Osteocyte (in vitro differentiated cells): ENCODE measurements at places on chromosomes 1 and 21. TPM values are rescaled to one million over a fixed set of nuclear protein-coding genes. Genes with fewer than 3 reads are reported as not detected.

DNA sequence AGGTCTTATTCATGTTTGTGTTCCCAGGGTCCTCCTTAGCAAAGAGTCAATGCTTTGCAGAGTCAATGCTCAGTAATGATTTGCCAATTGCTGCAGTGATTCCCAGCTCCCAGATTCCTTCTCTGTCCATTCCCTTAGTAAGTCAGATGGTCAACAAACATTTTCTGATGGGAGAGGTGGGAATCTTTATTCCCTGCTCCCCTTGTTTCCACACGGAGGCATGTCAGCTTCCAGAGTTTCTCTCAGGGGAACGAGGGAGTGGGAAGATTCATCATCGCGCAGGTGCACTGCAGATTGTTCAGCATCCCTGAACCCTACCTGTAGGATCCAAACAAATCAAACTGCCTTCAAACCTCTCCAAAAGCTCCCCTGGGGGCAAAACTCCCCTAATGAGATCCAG lies 7.5 kb upstream of the AHDC1 start:
- DNase-seq, result no peak

GRCh38 chr1:227950735-227951346 lies 3.1 kb upstream of the WNT9A start:
- peak; percentile 74 for DNase-seq

Gene MMP23B
- 4.8 and 8.5 TPM in 2 replicates for total RNA-seq

DNA sequence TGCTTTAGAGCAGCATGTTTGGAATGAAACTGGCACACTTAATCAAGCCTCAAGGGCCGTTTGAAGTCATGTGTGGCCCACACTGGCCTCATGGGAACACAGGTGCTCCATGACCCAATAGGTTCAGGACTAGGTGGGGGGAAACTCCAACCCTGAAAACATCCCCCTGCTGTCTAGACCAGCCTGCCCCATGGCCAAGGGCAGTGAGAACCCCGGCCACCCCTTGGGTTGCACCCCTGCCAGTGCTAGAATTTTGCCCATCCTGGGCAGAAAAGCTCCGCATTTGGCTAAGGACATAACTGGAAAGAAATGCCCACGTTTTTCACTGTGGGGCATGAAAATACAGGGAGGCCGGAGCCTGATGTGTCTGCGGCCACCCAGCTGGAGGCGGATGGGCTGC lies 6.1 kb upstream of the PTGER3 start:
- DNase-seq, result no peak

DNA sequence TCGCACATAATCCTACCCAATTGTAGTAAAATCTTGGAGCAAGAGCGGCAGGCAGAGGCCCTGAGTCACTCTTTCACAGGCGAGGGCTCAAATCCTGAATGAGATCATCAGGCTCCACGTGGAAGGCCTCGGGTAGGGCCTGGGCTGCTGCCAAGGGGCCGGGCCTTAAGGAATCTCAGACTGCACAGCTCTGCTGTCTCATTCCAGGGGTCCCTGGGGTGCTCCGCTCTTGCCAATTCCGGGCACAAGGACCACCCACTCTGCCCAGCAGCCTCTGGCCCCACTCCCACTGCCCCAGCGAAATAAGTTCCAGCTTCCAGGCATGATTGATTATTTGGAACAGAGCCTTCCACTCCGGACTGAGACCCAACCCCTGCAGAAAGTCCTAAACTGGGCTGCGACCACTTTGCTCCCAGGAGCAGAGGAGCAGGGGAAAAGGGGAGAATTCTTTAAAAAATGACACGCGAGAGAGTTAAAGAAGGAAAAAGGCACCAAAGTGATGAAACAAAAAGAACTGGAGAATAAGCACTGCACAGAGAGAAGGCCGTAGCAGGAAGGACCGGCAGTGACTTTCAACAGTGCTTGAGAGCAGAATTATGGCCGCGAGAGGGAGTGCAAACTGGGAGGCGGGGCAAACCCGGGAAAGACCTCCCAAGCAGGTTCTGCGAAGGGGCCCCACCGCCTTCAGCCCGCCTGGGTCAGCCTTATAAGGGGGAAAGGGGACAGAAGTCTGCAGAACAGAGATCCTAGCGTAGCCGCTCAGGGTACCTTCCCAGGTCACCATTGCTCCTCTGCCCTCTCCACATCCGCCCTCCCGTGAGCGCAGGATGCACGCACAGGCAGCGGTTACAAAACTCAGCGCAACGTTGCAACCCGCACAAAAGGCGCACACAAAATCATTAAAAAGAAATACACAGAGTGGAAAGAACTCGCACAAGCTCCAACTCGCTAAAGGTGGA lies 2.0 kb downstream of the ADAMTS1 start:
- peak; percentile 96 for DNase-seq

DNA sequence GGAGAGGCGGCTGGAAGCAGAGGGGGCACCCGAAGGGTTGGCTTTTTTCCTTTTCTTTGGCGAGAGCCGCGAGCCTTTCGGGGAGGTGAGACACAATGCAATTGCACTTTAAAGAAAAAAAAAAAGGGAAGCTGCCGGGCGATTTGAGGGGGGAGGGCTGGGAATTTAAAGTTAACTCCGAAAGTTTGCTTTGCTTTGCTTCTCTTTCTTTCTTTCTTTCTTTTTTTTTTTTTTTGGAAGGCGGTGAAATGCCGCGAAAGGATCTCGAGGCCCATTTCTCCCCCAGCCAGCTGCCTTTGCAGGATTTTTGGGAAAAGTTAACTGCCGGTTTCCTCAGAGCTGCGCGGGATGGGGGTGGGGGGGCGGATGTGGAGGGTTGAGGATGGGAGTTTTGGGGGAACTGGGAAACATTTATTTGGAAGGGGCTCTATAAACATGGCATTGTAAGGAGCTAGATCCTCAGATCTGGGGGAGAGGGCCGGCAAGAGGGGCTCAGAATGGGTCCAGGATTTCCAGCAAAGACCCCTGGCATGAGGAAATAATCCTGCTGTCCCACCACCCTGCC lies 997 bp downstream of the ZNF362 start:
- no peak for DNase-seq
